ENCODE measurements at places on chromosomes 7 and 10.

DNA sequence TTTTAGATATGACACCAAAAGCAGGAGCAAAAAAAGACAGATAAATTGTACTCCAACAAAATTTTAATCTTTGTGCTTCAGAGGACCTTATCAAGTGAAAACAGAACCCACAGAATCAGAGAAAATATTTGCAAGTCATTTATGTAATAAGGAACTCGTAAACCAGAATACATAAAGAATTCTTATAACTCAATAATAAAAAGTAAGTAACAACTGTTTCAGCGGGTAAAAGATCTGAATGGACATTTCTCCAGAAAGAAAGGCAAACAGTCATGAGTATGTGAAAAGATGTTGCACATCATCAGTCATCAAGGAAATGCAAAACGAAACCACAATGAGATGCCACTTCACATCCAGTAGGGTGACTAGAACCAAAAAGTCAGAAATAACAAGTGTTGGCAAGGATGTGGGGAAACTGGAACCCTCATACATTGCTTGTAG lies 167.7 kb upstream of the KCTD7 start:
- DNase-seq = no peak

DNA sequence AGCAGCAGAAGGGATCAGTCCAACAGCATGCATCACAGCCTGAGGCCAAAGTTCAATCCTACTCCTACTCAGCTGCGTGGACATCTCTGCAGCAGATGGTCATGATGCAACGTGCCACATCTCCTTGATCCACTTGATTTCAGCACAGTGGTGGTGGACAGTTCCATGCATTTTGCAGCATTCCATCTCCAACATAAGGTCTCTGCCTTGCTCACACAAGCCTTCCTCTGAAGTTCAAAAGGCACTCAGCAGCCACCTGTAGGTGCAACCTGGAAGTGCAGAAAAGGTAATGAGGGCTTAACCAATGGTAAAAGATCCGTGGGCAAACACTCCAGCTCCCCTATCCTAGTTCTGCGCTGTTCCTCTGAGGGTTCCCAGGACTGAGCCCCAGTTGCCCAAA lies 57.5 kb upstream of the CHCHD3 start:
- DNase-seq = no peak

GRCh38 chr7:84194484-84195271 lies at the start of gene SEMA3A:
SEMA3A (minus strand) TSS chr7:84194789; CDS start chr7:84194586, 203 bp downstream.
- DNase-seq = peak; percentile 0

GRCh38 chr7:45872116-45873034 lies 507 bp downstream of the CCDC201 start:
- no peak for DNase-seq

- peak; percentile 67 for DNase-seq
Observed at GRCh38 chr7:774161-775109, 47.4 kb upstream of the PRKAR1B start.

DNA sequence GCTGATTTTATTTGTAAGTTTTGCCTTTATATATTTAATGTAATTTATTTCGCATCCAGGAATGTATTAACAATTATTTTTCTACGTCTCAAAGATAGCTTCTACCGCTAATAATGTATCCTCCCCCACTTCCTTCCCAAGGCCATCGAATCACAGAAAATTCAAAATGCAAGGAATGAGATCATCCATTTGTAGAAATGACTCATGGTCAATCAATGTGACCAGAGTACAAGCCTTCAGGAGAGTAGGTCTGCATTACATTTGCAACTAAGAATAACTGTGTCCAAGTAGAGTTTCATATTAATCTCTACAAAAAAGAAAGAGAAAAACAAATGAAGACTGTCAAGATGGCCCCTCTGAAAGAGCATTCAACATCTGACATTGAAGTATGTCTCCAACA lies 205.9 kb upstream of the PHF14 start:
- DNase-seq = no peak

- no peak for DNase-seq
Observed at GRCh38 chr7:139763330-139763729, 14.5 kb downstream of the HIPK2 start.

GRCh38 chr7:23121165-23121564 lies 15.6 kb downstream of the KLHL7 start:
- DNase-seq = no peak

DNA sequence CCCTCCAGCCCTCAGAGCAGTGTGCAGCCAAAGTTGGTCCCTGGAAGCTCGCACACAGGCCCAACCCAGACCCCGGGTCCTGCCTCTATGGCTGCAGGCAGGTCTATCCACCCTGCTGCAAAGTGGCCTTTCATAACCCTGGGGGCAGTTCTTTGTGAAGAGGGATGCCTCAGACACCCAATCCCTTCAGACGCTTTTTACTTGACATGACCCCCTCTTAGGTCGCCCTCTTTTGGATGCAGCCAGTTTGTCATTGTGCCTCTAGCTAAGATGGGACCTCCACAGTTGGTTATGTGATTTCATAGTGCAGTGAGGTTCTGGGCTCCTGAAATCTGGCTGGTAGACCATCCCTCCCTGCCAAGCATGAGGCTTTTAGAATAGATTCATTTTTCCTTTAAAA lies 27.3 kb downstream of the SMKR1 start:
- no peak for DNase-seq

- DNase-seq = no peak
Observed at GRCh38 chr7:26083113-26083512, 68.9 kb upstream of the NFE2L3 start.

GRCh38 chr7:30848121-30848855 lies 63.4 kb upstream of the AQP1 start:
- no peak for DNase-seq

GRCh38 chr10:117934477-117934876 lies 112.3 kb downstream of the RAB11FIP2 start:
- DNase-seq = no peak

All from activated CD4-positive, alpha-beta T cell treated with anti-CD3 and anti-CD28 coated beads, Interleukin-2, amount 50 U/mL, for 1 hour (primary cell).